ENCODE measurements at places on chromosomes 1 and 21.

DNA sequence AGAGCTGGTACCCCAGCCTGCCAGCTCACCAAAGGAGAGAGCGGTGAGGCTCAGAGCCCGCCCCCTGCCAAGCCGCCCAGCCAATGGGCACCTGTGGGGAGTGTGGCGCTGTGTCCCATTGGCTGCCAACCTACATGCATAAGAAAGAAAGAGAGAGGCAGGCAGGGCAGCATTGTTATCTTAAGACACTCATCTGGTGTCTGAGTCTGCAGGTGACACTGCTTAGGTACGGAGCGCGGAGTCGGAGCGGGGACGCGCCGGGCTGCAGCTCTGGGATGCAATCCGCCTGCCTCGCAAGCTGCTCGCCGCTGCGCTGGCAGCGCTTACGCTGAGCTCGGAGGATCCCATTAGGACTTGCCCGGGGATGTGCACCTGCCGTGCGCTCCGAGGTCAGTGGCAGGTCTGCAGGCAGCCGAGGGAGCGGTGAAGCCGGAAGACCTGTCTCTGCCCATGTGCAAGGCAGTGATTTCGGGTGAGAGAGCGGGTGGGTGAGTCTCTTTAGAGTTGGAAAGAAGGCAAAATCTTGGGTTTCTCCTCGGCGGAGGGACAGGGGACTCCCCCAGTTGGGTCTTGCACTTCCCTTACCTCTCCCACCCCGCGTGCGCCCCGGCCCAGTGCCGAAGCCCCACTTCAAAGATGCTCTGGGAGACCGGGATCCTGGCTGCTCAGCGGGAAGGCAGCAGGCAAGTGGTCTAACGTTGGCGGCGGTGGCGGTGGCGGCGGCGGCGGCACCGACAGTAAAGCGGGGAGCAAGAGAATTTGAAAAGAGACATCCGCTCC, at the start of gene BRINP2:
BRINP2 (plus strand) TSS at position 203 of the 780 bp plus-strand sequence. CDS start 58,919 bp downstream, outside the sequence.
- DNase-seq: peak; percentile 59

DNA sequence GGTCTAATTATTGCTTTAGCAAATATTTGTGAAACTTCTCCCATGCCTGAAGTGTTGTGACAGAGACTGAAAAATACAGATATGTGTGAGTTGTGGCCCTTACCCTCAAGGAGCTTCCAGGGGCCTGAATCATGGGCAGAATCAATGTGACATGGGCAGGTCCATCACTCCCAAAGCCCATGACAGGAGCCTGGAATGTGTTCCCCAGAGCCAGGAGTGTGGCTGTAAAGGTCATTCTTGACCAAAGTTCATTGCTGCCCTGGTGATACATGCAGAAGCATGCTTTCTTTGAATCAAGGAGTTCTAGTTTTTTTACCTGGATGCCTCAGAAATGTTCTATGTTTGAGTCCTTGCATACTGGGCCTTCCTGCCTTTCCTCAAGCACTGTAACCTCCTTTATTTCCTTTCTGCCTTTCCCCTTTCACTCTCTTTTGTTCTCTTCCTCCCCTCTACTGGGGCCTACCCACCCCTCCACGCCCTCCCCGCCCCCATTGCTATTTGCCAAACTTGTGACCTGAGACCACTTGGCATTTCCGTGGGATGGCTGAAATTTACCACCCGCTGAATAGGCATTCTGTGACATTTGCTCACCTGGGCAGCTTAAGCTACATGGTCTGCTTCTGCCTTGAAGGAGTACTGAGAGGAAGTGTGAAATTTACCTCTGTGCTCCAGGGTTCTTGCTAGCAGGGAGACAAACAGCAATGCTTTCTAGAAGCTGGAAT, 19.7 kb downstream of the PBX1 start:
- no peak for DNase-seq

DNA sequence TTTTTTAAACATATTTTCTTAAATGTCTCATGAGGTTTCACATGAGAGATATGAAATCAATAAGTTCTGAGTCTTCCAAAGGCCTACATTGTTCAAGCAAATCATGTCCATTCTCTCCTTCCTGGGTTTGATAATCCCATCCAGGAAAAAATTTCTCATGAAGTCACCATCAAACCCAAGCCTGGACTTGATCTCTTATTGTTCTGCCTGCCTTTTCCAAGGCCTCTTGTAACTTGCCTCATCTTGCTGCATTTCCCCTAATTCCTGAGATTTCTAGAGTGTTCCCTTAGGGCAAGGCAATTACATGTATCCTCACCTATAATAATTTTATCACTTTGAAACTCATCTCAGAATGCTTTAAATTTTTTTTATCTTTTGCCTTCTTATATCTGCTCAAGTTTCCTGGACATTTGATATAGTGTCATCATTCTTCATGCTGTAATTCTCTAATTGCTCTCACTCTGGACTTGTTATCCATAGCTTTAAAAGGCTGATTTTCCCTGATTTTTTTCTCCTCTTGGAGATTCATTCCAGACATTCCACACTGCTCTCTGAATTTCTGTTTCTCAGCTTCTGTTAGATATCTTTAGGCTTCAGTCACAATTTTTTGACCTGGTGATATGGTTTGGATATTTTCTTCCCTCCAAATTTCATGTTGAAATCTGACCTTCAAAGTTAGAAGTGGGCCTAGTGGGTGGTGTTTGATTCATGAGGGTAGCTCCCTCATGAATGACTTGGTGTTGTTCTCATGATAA, 126.4 kb downstream of the LRRC7 start:
- DNase-seq: no peak

DNA sequence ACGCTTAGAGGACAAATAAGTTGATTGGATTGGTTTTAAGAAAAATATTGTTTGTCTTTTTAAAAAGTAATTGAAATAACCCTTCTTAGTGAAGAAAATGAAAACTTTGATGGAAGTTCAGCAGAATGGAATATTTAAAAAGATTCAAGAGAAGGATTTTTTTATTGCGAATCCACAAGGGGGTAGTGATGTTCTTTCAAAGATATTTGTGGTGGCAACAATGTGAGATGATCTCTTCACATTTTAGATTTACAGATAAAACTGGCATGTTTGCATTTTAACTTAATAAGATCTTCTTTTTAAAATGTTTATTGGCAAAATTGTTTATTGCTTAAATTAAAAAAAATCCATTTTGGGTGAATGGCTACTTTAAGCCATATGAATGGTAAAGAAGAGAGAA, 8.9 kb downstream of the CAMTA1 start:
- no peak for DNase-seq

- no peak for DNase-seq
Observed at GRCh38 chr1:118861216-118861615, 126.9 kb downstream of the TBX15 start.

DNA sequence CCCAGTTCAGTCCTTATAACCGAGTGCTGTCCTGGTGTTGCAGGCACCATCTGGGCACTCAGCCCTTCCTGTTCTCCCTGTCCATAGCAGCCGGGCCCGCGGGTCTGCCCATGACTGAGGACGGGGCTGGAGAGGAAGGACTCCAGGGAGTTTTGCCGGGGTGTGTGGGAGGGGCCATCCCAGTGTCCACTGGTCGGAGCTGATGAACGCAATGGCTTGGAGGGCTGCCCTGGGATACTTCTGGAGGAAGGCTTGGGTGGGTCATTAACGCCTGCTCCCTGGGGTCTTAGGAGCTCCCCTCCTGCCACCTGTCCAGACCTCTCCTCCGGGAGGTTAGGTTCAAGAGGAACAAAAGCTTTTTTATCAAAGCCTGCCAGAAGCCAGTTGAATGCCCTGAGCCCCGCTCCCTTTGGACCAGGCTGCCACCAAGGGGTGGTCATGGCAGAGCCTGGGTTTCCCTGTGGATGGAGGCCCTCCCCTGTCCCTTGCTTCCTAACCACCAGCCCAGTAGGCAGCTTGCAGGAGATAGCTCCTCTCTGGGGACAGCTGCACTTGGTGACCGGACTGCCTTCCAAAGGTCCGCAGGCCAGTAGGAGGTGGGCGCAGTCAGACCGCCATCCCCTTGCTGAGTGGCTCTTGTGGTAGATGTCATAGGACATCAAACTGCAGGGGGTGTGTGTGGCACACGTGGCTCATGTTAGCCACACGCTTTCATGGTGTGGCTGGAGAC, 61.3 kb downstream of the TRIM11 start:
- peak; percentile 38 for DNase-seq

GRCh38 chr1:196550731-196551130, 57.5 kb downstream of the KCNT2 start:
- no peak for DNase-seq

GRCh38 chr1:194060481-194060880, 874.1 kb upstream of the B3GALT2 start:
- no peak for DNase-seq

Data from sciatic nerve (tissue), 2 donors.